ENCODE measurements at places on chromosomes 1 and 21. TPM values are rescaled to one million over a fixed set of nuclear protein-coding genes. Genes with fewer than 3 reads are reported as not detected.

AJAP1 gene
- 0.35 TPM for total RNA-seq

GRCh38 chr21:43031121-43031619 is 44.5 kb downstream of the CBS start:
- H3K27me3 ChIP-seq: no peaks in the 10 kb centered on the region
- no peak overlapping the region for H3K27ac ChIP-seq
- DNase-seq: no peak
- H3K4me3 ChIP-seq: no peak overlapping the region

CFAP141 gene
- not detected for total RNA-seq

GRCh38 chr1:215911406-215911968 is 344.4 kb downstream of the KCTD3 start:
- no peak overlapping the region for H3K27ac ChIP-seq
- H3K27me3 ChIP-seq: no peaks in the 10 kb centered on the region
- H3K4me1 ChIP-seq: no peaks in the 10 kb centered on the region

- H3K36me3 ChIP-seq: no peaks in the 10 kb centered on the region
- DNase-seq: no peak
- H3K27me3 ChIP-seq: no peaks in the 10 kb centered on the region
- no peak overlapping the region for H3K27ac ChIP-seq
- H3K4me1 ChIP-seq: no peaks in the 10 kb centered on the region
These were observed 1232.0 kb downstream of the KCNT2 start for GRCh38 chr1:195376190-195376589.

DNA sequence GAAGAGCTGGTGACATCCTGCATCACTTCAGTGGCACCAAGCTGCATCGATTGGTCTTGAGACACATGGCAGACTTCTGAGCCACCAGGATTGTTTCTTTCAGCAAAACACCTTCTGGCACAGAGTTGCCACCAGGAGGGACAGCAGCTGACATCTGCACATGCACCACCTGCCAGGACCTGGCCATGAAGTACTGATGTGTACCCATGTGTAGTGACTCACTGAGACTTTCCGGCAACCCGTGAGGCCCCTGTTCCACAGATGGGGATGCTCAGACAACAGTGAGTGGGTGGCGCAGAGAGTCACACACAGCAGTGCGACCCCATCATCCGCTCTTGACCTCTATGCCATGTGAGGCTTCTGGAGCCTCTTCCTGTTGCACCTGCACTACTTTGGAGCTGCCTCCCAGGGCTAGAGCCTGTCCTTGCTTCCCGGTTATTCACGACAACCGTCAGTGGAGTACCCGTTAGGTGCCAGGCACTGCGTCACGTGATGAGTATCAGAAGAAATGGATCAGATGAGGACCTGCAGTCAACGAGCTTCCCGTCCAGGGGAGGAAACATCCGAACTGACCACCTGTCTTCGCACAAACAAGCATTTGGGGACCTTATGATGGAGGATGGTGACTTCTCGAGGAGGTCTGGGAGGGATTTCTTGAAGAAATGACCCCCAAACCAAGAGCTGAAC is 80.5 kb upstream of the VAMP3 start:
- no peaks in the 10 kb centered on the region for H3K4me1 ChIP-seq
- DNase-seq: no peak

All from osteocyte (in vitro differentiated cells).